MCF 10A (cell line): ENCODE measurements at places on chromosomes 16 and 17. TPM values are rescaled to one million over a fixed set of nuclear protein-coding genes. Genes with fewer than 3 reads are reported as not detected.
A peak's percentile ranks its signal among the peaks of the same experiment; 100 is the strongest.

DNA sequence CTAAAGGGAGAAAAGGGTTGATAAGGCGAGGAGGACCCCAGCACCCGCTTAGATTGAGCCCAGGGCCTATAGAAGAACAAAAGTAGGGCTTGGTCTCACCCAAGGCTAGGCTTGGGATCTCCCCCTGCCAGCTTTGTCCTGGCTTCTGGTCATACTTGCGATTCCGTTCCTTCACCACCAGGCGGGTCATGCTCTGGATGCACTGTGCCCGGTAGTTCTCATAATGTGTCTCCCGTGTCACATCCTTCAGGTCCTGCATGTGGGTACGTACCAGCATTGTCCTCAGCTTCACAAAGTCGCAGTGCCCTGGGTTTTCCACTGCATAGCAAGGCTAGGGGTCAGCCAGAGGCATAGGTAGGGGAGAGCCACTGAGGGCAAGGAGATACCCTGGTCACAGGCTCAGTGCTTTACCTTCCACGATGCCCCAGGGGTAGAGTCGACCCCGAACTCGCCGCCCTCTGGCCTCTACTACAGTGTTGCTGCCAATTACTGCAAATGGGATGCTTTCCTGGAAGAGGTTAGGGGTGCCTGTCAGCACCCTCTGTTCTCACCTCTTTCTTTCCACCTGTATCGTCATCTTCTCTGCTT, 6.5 kb upstream of the MTMR4 start:
- peak; percentile 58 for DNase-seq

- DNase-seq: no peak
Measured at GRCh38 chr16:70434484-70435260, 4.2 kb downstream of the ST3GAL2 start.

DNA sequence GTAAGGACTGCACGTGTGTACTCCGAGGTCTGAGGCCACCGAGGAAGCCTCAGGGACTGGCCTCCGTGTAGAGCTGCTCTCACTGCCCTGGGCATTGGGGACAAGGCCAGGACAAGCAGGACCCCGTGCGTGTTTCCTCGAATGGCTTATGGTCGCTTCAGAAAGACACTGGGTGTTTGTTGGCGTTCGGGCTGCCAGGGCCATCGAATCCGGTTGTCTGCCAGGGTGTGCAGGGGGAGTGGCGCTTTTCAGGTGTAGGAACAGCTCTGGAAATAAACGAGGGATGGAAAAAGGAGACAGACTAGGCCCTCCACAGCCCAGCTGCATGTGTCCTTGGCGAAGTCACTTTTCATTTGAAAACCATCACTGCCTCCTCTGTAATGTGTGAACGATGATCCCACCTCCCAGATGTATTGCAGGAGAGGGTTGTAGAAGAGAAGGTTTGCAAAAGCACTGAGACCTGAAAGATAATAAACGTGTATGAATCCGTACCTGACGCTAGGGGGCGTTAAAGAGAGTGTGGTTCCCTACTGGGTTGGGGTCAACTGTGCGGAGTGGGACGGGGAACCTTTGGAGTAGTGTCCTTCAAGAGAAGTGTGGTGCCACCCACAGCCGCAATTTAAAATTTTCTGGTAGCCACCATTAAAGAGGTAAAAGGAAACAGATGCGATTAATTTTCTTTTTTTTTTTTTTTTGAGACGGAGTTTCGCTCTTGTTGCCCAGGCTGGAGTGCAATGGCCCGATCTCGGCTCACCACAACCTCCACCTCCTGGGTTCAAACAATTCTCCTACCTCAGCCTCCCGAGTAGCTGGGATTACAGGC, 2.1 kb upstream of the ZSCAN10 start:
- peak; percentile 53 for DNase-seq

GRCh38 chr17:4950746-4951204, at the start of gene ENO3:
ENO3 (plus strand) TSS chr17:4951119; CDS start chr17:4951830, 711 bp downstream.
- DNase-seq: no peak

- no peak for DNase-seq
Measured at GRCh38 chr17:74387365-74388218, 20.3 kb downstream of the GPR142 start.

DNA sequence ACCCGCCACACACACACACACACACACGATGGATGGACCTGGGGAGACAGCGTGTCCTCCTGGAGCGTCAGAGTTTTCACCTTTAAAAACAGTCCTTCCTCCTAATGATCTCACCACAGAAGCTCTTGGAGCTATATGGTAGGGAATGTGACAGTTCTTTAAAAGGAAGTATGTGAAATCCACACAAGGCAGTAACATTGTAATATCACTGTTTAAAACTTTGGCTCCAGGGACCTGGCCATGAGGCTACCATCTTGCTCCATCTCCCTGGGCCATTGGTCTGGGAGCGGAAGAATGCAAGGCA, 302.4 kb downstream of the SOX9 start:
- DNase-seq: no peak

- no peak for DNase-seq
Measured at GRCh38 chr16:19133600-19133999, 19.8 kb downstream of the ITPRIPL2 start.

- no peak for DNase-seq
Measured at GRCh38 chr16:27103954-27104353, 37.2 kb downstream of the C16orf82 start.

DNA sequence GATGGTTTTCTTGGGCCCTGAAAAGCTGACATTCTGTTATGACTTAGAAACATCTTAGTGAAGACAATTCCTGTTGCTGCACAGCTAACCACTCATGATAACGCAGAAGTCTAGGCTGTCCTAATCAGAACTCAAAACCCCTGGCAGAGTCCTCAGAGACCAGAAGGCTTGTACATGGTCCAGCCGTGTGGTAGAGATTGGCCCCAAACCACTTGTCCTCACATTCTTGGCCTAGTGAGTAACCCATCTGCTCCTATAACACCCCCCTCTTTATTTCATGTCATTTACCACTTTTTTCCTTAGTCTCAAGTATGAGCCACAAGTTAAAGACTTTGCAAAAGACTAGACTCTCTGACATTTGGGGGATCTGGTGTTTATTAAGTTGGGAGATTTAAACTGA, 116.5 kb upstream of the ADAMTS18 start:
- no peak for DNase-seq

GRCh38 chr17:73017658-73018057, 74.8 kb downstream of the SLC39A11 start:
- no peak for DNase-seq

- DNase-seq: peak; percentile 74
Measured at GRCh38 chr17:29807520-29808361, 122.3 kb downstream of the SSH2 start.

DNA sequence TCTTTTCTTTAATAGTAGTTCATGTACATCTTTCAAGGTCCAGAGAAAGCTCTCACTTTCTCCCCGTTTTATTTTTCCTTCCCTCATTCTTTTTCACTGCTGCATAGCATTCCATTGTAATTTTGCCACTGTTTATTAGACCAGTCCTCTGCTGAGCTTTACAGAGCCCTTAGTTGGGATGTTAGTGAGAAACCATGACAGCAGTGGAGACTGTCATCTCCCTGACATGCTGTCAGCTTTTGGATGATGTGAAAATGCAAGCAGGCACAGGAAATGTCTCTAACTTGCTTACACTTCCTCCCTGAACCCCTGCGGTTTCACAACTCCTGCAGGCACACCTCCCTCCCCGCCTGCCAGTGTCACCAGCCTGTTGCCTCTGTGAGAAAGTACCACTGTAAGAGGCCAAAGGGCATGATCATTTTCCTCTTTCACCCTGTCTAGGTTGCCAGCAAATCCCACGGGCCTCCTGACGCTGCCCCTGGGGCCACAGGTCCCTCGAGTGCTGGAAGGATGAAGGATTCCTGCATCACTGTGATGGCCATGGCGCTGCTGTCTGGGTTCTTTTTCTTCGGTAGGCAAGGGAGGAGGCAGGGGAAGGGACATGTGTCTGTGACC, at the start of gene ITGAL:
Gene ITGAL, plus strand, starts transcription at position 415 of the 615 bp plus-strand sequence. Its CDS starts 96 bp downstream, at position 511.
- DNase-seq: no peak

DNA sequence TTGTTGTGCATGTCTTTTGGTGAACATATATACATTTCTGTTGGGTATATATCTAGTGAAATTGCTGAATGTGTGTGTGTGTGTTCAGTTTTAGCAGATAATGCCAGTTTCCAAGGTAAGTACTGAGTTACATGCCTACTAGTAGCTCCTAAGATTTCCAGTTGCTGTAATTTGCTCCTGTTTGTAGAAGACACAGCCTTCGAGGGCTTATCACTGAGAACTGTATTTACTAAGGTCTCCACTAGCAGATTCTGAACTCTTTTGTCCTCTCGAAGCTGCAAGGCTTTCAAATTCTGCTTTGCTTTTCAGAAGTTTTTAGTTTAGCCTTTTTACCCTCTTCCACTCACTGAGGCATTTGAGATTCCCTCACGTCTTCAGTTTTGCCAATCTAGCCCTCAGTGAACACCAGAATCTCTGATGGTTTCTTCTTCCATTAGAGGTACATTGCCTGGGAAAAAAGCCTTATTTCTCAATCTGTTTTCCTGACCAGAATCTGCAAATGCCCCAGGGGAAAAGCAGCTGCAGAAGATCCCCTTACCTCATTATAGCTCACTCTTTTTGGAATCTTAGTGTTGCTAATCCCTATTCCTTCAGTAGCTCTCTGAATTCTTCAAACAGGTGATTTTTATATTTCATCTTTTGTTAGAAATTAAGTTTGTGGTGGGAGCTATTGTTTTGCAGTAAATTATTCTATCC, 52.9 kb downstream of the NF1 start:
- DNase-seq: peak; percentile 40

- DNase-seq: no peak
Measured at GRCh38 chr16:1317479-1318267, 8.2 kb downstream of the UBE2I start.

The SDK2 gene
- total RNA-seq: not detected in 2 replicates

The SLC5A11 gene
- total RNA-seq: not detected in 2 replicates

The CIITA gene
- 0.12 TPM in 1 of 2 replicates, not detected in the other for total RNA-seq

The RMI2 gene
- total RNA-seq: 5.8 and 6.6 TPM in 2 replicates

The OTOP3 gene
- not detected in 2 replicates for total RNA-seq

The PRR29 gene
- total RNA-seq: not detected in 2 replicates

The SPAG9 gene
- total RNA-seq: 78.5 and 93.9 TPM in 2 replicates

The MYH11 gene
- not detected in 2 replicates for total RNA-seq

The EFCAB5 gene
- 0.10 and 0.96 TPM in 2 replicates for total RNA-seq

The PPP1R27 gene
- total RNA-seq: 0.29 TPM in 1 of 2 replicates, not detected in the other

The SHISA6 gene
- not detected in 2 replicates for total RNA-seq
